Brain pericyte (primary cell): ENCODE measurements at places on chromosomes 11 and 22.

GRCh38 chr22:47434336-47435203 is 672.1 kb downstream of the TBC1D22A start:
- no peak for DNase-seq

DNA sequence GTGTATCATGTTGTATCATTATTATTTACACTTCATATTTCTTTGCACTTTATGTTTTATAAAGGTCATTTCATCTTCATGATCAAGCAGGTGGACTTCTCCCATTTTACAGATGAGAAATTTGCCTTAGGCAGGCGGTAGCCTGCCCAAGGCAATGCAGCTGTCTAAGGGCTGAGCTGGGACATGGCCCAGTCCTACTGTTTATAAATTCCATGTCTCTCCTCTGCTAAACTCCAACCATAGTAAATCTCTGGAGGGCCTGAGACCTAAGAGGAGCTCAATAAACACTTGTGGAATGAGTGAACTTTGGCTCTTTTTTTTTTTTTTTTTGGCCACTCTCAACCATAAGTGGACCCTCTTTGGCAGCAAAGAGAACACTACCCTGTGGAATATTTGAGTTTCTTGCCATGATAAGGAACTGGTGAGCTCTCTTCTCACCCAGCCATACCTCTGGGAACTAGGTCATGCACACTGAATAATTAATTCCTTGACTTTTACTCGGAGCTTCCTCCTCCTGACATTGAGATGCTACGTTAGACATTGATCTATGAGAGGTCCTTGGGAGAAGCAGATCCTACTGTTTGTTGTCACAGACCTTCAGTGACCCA is 29.9 kb downstream of the MICAL2 start:
- no peak for DNase-seq

DNA sequence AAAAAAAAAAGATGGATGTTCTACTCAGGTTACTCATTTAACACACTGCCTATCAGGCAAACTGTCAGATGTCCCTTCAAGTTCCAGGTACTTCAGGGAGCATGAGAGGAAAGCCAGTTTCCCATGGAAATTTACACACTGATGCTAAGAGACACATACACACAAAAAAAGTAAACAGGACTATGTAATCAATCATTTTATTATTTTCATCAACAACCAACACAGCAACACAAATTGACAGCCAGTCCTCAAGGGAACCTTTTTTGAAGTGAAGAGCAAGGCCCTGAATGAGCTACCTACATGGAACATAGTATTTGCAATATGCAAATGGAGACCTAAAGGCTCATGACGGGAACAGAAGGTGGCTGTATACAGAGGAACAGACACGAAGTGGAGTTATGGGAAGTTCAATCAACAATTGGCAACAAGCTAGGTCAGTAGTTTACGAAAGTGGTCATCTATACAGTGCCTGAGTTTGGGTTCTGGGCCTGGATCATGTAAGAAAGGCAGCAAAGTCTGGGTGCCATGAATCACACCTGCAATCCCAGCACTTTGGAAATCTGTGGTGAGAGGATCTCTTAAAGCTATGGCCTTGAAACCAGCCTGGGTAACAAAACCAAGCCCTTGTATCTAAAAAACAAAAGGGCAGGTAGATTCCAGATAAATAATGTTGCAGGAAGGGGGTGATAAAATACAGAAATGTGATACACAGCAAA is 12.6 kb upstream of the WDR74 start:
- DNase-seq = no peak

DNA sequence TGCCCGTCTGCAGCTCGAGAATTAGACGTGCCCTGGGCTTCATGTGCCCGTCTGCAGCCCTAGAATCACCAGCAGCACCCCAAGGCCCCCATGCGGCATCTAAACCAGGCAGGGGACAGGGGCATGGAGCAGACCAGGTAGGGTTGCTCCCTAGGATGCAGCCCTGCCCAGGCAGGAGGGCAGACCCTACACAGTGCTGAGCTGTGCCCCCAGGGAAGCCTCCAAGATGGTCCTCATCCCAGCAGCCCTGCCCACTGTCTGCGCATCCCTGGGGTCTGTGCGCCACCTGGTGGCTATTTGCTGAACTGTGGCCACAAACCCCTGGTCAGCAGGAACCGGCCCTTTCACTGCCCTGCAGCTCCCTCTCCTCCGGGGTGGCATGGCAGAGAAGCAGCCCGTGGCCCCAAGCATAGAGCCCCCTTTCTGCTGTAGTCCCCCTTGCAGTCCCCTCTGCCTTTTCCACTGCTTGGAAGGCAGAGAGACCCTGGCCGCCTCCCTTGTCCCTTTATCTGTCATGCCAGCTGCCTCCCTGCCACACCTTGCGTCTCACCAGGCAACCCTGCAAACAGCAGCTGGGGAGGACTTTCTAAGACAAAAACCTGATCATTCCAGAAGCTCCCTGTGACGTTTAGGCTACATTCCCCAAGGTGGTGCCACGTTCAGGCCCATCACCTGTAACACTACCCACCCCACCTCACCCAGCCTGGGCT is 86.6 kb downstream of the KCNQ1 start:
- no peak for DNase-seq

- no peak for DNase-seq
Measured at GRCh38 chr11:78339483-78339882, 78.1 kb downstream of the GAB2 start.

GRCh38 chr22:45574069-45574703 is 71.5 kb downstream of the FBLN1 start:
- no peak for DNase-seq

- DNase-seq = no peak
Measured at GRCh38 chr11:121057922-121058321, 34.0 kb downstream of the TBCEL start.

DNA sequence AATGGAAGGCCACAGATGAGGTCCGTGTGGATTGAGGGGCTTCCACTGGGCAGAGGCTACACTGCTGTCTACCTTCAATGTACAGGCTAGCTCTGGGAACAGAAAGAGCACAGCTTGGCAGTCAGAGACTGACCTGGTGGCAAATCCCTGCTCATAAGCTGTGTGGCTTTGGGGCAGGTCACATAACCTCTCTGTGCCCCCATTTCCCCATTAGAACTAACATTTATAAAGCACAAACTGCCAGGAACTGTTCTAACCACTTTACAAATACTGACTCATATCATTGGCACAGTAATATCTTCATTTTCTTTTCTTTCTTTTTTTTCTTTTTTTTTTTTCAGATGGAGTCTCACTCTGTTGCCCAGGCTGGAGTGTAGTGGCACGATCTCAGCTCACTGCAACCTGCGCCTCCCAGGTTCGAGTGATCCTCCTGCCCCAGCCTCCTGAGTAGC is 3.1 kb downstream of the FOSL1 start:
- DNase-seq = no peak

DNA sequence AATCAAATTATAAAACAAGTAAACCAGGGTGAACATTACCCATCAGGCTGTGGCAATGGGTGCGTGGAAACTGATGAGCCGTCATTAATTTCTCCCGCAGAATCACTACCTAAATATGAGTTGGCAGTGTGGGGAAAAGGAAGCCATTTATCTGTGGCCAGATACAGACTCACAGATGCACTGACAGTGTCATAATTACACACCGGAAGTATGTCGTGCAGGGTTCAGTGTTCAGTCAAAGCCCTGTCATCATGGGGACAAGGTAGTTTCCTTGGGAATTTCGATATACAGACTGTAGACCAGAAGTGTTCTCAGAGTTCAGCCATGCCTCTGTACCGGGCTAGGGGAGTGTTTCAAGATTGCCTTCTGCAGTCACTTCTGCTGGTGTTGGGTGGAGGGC is 119.2 kb upstream of the SEZ6L start:
- no peak for DNase-seq

DNA sequence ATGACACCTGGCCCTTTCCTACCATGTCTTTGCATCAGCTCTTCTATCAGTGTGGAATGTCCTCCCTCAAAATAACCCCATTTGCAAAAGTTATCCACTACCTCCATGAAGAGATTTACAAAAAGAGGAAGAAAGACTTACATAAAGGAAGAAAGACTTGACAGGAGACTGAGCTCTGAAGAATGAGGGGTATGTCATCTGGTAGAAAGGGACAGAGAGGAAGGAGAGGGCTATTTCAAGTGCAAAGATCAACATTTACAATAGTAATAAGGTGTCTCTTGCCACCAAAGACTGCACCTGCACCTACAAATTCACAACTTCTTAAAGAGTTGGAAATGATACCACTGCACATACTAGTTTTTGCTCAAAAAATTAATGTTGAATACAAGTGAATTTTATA is 18.2 kb downstream of the PAK1 start:
- DNase-seq = no peak

GRCh38 chr22:36660510-36660840 is 43.1 kb downstream of the CACNG2 start:
- no peak for DNase-seq

- no peak for DNase-seq
Measured at GRCh38 chr11:35097814-35098455, 41.0 kb upstream of the CD44 start.

DNA sequence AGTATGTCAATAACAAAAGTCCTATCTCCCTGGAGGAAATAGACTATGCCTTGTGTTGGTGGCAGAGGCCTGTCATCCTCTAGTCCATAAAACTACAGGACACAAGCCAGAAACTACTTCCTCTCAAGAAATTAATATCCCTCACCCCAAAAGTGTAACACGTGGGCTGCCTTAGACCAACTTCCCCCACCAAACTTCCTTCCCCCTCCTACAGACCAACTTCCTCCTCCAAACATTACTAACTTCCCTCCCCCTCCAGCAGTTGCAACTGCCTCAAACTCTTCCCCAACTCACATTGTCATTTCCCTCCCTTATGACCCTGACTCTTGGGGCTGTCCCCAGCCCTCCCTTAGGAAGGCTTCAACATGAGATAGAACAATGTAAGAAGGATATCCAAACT is 6.3 kb downstream of the OR52K2 start:
- no peak for DNase-seq

DNA sequence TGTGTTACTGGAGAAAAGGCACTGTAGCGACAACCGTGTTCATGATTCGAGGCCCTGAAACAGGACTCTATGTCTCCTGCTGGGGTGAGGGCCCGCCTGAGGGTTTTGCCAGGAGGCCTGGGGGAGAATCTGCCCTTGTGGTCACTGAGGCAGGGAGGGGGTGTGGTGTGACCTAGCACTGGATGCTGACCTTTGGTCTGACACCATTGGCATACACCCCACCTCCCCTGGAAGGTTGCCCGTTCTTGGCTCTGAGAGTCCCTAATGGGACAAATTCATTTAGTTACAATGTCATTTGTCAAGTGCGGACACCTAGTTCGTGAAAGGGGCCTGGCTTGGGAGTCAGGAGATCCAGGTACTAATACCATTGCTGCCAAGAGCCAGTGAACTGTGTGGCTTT is 29.0 kb downstream of the NECTIN1 start:
- no peak for DNase-seq

- DNase-seq = no peak
Measured at GRCh38 chr22:47205554-47205953, 443.1 kb downstream of the TBC1D22A start.

DNA sequence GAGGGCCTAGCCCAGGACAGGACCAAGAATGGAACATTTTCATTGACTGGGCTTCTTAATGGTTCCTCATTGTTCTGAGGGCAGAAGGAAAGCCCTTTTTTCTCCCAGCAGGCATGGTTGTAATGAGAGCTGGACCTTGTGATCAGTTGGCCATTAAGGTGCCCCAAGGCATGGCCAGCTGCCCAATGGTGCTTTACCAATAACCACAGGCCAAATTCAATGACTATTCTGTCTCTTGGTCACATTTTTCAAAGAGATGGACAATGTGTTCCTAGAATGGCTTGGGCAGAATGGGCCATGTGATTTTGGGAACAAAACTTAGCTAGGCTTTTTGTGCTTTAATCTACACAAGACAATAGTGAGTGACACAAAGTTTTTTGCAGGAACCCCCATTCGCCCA is 7.3 kb downstream of the NAV2 start:
- DNase-seq = no peak

GRCh38 chr22:38707346-38707745 is 1.6 kb downstream of the GTPBP1 start:
- no peak for DNase-seq

DNA sequence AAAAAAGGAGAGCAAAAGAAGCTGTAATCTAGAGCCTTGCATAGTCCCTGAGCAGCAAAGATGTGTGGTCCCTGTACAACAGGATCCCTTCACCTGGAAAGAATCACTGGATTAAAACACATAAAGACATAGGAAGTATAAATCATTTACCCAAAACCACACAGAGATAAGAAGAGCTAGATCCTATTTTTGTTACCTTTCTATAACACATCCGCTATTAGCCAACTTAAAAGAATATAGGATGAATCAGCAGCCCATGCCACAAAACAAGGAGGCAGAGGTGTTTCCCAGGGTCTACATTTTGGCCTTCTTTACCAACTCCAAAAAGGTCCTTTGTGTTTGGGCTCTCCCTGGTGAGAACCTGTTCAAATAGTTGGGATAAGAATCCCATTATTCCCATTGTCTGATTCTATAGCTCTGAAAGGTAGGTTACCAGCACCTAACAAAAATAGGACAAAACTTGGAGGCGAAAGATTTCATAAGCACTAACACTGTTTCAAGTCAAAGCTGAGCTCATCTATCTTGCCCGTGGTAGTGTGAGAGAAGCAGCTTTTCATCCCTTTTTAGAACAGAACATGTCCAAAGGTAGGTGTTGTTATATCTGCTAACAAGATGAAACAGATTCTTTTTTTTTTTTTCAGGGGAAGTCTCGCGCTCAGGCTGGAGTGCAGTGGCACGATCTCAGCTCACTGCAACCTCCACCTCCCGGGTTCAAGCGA is 26.8 kb downstream of the PAK1 start:
- no peak for DNase-seq
